Activated T-cell treated with anti-CD3 and anti-CD28 coated beads, Interleukin-2, amount 50 U/mL, for 24 hours (primary cell): ENCODE measurements at places on chromosomes 2 and 18.

GRCh38 chr2:107635883-107636282 lies 190.8 kb upstream of the RGPD4 start:
- no peaks in the 10 kb centered on the region for H3K36me3 ChIP-seq
- DNase-seq = no peak
- H3K4me1 ChIP-seq = no peaks in the 10 kb centered on the region
- no peaks in the 10 kb centered on the region for H3K27me3 ChIP-seq
- no peak overlapping the region for H3K4me3 ChIP-seq

DNA sequence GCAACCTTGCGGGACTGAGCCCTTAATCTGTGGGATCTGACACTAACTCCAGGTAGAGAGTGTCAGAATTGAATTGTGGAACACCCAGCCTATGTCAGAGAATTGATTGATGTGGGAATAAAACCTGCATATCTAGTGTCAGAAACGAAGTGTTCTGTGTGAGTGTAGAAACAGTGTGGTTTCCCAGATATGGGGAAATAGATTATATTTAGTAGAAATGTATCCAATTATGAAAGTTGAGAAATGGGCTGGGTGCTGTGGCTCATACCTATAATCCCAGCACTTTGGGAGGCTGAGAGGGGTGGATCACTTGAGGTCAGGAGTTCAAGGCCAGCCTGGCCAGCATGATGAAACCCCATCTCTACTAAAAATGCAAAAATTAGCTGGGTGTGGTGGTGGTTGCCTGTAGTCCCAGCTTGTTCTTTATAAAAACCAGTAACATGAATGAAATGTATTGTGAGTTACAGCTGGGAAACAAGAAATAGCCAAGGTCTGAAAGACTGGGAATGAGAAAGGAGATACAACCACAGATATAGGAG lies 4.3 kb upstream of the TP53I3 start:
- H3K4me1 ChIP-seq = peaks cover 10% of the 10 kb centered on the region
- no peak for DNase-seq
- no peaks in the 10 kb centered on the region for H3K27me3 ChIP-seq
- no peak overlapping the region for H3K27ac ChIP-seq
- H3K4me3 ChIP-seq = no peak overlapping the region

GRCh38 chr18:56615738-56616520 lies 22.5 kb downstream of the TXNL1 start:
- no peaks in the 10 kb centered on the region for H3K27me3 ChIP-seq
- no peak overlapping the region for H3K27ac ChIP-seq
- H3K4me1 ChIP-seq = peaks cover 2% of the 10 kb centered on the region
- H3K4me3 ChIP-seq = no peak overlapping the region
- DNase-seq = no peak

- no peak overlapping the region for H3K4me3 ChIP-seq
- no peak overlapping the region for H3K27ac ChIP-seq
- H3K36me3 ChIP-seq = no peaks in the 10 kb centered on the region
- H3K4me1 ChIP-seq = peaks cover 8% of the 10 kb centered on the region
- no peak for DNase-seq
Observed at GRCh38 chr18:76397631-76398030, 97.4 kb downstream of the ZNF516 start.

DNA sequence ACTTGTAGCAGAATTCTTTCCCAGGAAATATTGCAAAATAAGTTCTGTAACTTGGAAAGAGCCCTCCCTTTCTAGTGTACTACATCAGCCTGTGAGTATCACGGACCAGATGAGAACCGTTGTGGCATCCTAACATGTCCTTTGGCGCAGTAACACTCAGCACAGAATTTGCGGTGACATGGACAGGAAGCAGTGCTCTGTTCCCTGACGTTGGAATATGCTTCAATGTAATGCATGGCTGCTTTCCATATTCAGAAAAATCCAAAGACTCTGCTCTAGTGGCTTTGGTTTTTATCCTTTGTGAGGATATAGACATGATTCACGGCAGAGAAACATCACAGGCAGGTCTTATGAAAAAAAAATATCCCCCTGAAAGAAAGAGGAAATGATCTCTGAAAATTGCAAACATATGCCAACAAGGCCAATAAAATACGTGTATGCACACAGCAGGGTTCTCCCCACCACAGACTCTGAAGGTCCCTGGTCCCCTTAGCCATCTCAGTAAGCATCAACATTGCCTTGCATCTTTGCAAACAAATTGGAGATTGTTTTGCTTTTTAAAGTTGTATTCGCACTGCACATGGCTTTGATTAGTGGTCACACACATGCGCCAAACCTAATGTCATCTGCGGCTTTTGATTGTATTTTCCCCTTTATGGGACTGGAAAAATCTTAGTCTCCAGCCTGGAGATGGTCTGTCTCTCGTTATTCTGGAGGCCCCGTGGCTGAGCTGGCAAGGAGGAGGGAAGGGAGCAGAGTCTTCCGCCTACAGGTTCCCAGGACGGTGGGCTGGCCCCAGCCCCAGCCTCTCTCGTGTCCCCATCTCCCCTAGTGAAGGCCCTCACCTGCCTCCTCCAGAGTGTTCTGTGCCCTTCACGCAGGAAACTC lies 122.9 kb downstream of the COPS8 start:
- DNase-seq = no peak
- no peaks in the 10 kb centered on the region for H3K4me1 ChIP-seq
- H3K27me3 ChIP-seq = peaks cover 54% of the 10 kb centered on the region
- H3K4me3 ChIP-seq = no peak overlapping the region
- H3K36me3 ChIP-seq = no peaks in the 10 kb centered on the region
- no peak overlapping the region for H3K27ac ChIP-seq

DNA sequence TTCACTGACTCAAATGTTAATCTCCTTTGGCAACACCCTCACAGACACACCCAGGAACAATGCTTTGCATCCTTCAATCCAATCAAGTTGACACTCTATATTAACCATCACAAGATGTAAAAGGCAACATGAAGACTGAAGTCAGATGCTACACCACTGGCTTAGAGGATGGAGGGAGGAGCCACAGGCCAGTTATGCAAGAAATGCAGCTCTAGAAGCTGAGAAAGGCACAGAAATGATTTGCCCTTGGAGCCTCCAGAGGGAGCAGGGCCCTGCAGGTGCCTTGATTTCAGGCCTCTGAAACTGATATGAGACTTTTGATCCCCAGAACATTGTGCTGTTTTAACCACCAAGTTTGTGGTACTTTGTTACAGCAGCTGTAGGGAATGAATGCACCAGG lies 276.3 kb downstream of the KCNS3 start:
- H3K36me3 ChIP-seq = no peaks in the 10 kb centered on the region
- no peaks in the 10 kb centered on the region for H3K4me1 ChIP-seq
- no peak overlapping the region for H3K4me3 ChIP-seq
- peaks cover 7% of the 10 kb centered on the region for H3K27me3 ChIP-seq
- no peak overlapping the region for H3K27ac ChIP-seq
- no peak for DNase-seq

- H3K27me3 ChIP-seq = peaks cover 39% of the 10 kb centered on the region
- no peak for DNase-seq
- H3K4me3 ChIP-seq = no peak overlapping the region
- H3K27ac ChIP-seq = no peak overlapping the region
- H3K36me3 ChIP-seq = no peaks in the 10 kb centered on the region
Observed at GRCh38 chr2:111900859-111901258, 2.5 kb downstream of the MERTK start.

GRCh38 chr2:239393388-239393940 lies 7.4 kb downstream of the HDAC4 start:
- DNase-seq = peak; percentile 25
- H3K4me3 ChIP-seq = no peak overlapping the region
- H3K36me3 ChIP-seq = peaks cover 28% of the 10 kb centered on the region
- no peak overlapping the region for H3K27ac ChIP-seq

DNA sequence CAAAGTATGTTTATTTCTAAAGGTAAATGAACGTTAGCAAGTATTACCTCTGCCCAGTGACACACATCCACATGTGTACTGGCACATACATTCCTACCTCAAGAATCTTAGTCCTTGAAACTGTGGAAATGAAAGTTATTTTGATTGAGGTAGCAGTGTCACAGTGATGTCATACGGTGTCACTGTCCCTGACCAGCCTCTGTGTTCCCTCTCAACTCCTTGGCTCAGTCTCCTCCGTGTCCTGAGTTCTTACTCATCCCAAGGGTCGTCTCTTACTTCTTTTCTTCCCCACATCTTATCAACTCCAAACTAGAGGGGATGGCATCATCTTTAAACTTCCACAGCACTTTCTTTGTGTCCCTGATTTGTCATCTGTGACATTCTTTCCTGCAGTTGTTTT lies 3.3 kb downstream of the NCK2 start:
- H3K36me3 ChIP-seq = peaks cover 72% of the 10 kb centered on the region
- H3K4me3 ChIP-seq = peak overlapping the region; percentile 87
- no peak for DNase-seq
- no peaks in the 10 kb centered on the region for H3K27me3 ChIP-seq
- peaks cover 79% of the 10 kb centered on the region for H3K4me1 ChIP-seq

- no peaks in the 10 kb centered on the region for H3K4me1 ChIP-seq
- H3K36me3 ChIP-seq = no peaks in the 10 kb centered on the region
- DNase-seq = no peak
- no peak overlapping the region for H3K4me3 ChIP-seq
- H3K27ac ChIP-seq = no peak overlapping the region
- H3K27me3 ChIP-seq = no peaks in the 10 kb centered on the region
Observed at GRCh38 chr2:162929571-162929970, 91.0 kb upstream of the KCNH7 start.

GRCh38 chr18:22250591-22250996 lies 81.2 kb downstream of the GATA6 start:
- H3K36me3 ChIP-seq = no peaks in the 10 kb centered on the region
- DNase-seq = no peak
- peaks cover 4% of the 10 kb centered on the region for H3K27me3 ChIP-seq
- H3K27ac ChIP-seq = no peak overlapping the region

DNA sequence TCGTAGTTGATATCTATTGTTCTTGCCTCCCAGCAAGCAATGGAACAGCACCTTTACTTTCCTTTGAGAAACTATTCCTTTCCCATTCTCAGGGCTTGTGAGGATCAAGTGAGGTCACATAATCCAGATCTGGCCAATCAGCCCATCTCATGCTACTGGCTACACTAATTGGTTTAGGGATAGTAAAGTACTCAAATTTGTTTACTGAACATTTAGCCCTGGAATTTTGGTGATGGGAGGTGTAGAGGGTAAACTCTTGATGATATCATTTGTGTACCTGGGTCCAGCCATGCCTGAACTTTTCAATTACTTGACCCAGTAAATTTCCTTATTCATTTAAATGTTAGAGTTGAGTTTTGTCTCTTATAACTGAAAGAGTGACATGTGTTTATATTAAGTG lies 195.8 kb upstream of the TNP1 start:
- H3K4me1 ChIP-seq = no peaks in the 10 kb centered on the region
- no peak overlapping the region for H3K4me3 ChIP-seq
- H3K27me3 ChIP-seq = peaks cover 20% of the 10 kb centered on the region

DNA sequence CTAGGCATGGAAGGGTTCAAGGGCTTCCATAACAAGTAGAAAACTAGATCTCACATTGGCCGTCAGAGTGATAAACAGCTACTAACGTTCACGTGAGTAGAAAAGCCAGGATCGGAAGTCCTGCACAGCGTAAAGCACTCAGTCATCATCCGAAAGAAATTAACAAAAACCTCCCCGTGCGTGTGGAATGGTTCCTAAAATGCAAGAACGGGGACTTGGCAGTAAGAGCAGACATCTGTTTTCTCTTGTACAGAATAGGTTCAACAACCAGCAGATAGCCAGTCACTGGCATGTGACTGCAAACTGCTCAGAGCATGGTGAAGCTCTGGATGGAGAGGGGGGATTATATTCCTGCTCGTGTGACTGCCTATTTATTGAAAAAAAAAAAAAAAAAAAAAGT lies 106.9 kb upstream of the ITGB6 start:
- no peak for DNase-seq
- no peak overlapping the region for H3K27ac ChIP-seq
- H3K27me3 ChIP-seq = no peaks in the 10 kb centered on the region

GRCh38 chr2:196802401-196802800 lies 2.9 kb upstream of the GTF3C3 start:
- no peak overlapping the region for H3K27ac ChIP-seq
- peaks cover 28% of the 10 kb centered on the region for H3K4me1 ChIP-seq
- peaks cover 11% of the 10 kb centered on the region for H3K27me3 ChIP-seq
- H3K36me3 ChIP-seq = peaks cover 15% of the 10 kb centered on the region
- no peak for DNase-seq

- DNase-seq = no peak
- H3K4me1 ChIP-seq = no peaks in the 10 kb centered on the region
- H3K27me3 ChIP-seq = no peaks in the 10 kb centered on the region
Observed at GRCh38 chr18:27413495-27414401, 228.6 kb upstream of the CHST9 start.

DNA sequence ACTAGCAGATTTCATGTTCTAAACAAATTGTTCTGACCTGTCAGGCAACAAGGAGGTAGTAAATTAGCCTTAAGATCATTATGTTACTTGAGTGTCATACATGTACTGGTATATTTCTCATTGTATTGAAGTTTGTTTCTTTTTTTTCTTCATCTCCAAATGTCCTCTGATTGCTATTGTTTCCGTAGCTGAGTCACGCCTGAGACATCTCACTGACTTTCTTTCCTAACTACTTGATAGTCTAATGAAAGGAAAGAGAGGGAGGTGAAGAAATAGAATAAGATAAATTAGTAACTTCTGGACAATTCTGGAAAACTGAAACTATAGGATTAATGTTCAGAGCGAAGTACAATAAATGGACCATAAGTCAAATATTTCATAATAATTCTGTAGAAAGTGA lies 1049.9 kb downstream of the TSN start:
- H3K36me3 ChIP-seq = no peaks in the 10 kb centered on the region
- H3K27me3 ChIP-seq = no peaks in the 10 kb centered on the region
- no peaks in the 10 kb centered on the region for H3K4me1 ChIP-seq
- DNase-seq = no peak
- H3K27ac ChIP-seq = no peak overlapping the region
- no peak overlapping the region for H3K4me3 ChIP-seq

- H3K27me3 ChIP-seq = no peaks in the 10 kb centered on the region
- no peak overlapping the region for H3K4me3 ChIP-seq
- no peaks in the 10 kb centered on the region for H3K36me3 ChIP-seq
- no peak overlapping the region for H3K27ac ChIP-seq
- no peaks in the 10 kb centered on the region for H3K4me1 ChIP-seq
Observed at GRCh38 chr2:54382601-54383000, 73.5 kb upstream of the SPTBN1 start.

DNA sequence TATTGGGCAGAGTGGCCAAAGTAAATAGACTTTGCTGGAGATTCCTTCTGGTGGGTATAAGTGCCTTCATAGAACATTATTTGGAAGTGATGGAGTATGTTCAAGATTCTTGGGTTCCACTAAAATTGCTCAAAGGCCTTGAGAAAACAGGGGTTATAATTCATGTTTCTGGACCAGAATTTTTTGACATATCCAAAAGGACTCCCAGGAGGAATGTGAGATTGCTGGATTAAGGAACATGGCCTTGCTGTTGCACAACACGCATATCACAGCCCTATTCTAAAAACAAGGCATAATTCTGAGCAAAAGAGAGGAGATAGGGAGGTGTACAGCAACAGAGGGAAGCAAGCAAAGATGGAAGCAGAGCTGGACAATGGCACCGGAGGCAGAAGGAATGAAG lies 111.7 kb upstream of the TNP1 start:
- DNase-seq = no peak
- no peaks in the 10 kb centered on the region for H3K4me1 ChIP-seq
- peaks cover 2% of the 10 kb centered on the region for H3K27me3 ChIP-seq
- no peak overlapping the region for H3K4me3 ChIP-seq
- H3K27ac ChIP-seq = no peak overlapping the region
- no peaks in the 10 kb centered on the region for H3K36me3 ChIP-seq

- H3K4me1 ChIP-seq = peaks cover 4% of the 10 kb centered on the region
- no peaks in the 10 kb centered on the region for H3K27me3 ChIP-seq
- no peak overlapping the region for H3K27ac ChIP-seq
Observed at GRCh38 chr2:212922701-212923100, 228.7 kb downstream of the IKZF2 start.
